Activated CD8-positive, alpha-beta memory T cell treated with anti-CD3 and anti-CD28 coated beads for 1 hour (primary cell): ENCODE measurements at places on chromosomes 3 and 15.

DNA sequence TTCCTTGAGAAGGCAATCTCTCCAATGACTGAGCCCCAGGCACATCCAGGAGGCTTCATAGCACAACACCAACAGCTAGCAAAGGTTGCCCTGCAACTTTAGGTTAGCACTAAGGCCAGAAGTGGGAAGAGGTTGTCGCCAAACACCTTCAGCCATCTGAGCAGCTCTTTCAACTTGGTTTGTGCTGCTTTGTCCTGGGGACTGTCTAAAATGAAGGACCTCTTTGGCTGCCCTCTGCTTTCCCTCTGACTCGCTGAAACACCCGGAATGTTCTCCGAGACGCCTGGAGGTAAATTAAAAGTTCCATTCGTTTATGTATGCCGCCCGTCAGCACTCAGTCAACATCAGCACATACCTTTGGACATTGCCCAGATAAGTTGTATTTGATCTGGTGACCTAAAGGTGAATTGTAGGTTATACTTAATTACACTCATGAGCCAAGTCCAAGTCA, 121.2 kb upstream of the NR2F2 start:
- DNase-seq: no peak

- DNase-seq: no peak
Observed at GRCh38 chr3:10122724-10123123, 7.2 kb downstream of the BRK1 start.

GRCh38 chr3:195095704-195096036, 175.3 kb downstream of the XXYLT1 start:
- DNase-seq: no peak

DNA sequence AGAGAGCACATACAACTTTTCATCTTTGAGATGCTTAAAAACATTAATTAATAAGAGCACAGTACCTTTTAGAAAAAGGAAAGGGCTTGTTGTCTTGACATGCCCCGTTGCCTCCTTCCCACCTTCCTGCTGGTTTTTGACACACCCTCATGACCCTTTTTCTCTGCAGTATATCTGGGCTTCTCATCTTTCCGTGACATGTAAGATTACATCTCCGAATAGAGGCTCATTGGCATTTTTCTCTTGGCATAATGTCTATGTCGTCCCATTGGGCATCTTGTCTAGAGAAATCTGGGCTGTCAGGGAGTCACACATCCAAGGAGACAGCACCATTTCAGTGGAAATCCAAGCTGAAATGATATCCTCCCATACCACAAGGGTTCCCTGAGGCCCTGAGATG, 64.1 kb downstream of the LRTM1 start:
- no peak for DNase-seq

DNA sequence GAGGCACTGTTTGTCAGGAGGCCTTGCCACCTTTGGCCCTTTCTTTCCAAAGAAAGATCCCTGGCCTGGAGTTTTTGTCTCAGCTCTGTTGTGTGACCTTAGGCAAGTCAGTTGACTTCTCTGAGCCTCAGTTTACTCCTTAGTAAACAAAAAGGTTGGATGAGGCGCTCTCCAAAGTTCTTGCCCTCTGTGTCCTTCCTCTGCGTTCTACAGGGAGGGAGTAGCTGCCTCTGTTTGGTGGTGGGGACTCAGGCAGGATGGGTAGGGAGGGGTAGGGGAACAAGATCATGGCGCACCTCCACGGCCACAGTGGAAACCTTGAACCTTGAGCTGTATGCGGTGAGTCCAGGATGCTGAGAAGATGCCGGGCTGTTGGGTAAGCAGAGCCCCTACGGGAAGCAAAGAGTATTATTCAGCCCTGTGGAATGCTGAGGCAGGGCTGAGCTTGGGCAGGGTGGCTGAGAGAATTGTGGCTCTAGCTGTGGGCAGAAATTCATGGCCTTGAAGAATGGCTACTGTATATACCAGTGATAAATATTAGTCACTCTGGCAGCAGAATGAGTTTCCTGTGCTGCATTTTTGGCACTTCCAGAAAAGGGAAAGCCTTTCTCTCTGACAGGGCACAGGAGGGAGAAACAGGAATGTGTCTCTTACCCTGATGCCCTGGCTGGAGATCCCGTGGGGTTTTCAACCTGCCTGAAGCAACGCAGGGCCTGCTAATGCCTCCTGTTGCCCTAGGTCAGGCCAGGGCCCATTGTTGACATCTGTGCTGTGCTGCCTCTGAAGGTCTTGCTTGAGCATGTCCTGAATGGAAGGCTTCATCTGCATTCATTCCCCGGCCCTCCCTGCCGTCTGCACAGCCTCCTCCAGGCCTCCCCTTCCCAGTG, 39.9 kb downstream of the SMAD3 start:
- no peak for DNase-seq

DNA sequence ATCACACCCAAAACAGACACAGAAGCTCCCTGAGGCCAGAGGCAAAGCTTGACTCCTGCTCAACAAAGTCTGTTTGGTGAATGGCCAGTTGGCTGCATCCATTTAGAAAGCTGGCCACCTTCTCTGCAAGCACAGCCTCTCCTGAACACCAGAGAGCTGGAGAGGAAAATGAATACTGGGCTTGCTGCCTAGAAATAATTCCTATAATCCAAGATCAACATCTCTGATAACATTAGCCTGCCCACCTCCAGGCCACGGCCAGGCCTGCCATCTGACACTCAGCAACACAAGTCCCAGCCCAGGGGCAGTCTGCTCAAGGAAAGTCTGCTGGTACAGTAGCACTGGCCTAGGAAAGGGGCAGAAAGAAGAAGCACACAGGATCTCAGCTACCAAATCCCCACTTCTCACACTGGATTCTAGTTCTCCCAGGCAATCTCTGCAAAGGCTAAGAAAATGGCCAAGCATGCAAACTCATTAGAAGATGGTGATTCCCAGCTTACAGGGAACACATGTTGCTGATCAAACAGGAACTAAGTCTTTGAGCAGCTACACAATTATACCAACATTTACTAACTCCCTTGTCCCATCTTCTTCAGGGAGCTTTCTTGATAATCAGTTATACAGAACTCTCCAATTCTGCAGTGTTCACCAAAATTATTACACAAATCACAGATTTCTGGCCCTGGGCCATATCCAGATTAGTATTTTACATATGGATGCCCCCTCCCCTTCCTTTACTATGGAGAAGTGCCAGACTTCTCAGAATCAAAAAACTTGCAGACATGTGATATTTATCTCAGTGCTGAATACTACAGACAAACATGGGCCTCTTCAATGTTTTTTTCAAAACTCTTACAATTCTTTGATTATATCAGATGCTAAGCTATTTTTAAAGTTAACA, 9.9 kb downstream of the TBC1D2B start:
- no peak for DNase-seq

DNA sequence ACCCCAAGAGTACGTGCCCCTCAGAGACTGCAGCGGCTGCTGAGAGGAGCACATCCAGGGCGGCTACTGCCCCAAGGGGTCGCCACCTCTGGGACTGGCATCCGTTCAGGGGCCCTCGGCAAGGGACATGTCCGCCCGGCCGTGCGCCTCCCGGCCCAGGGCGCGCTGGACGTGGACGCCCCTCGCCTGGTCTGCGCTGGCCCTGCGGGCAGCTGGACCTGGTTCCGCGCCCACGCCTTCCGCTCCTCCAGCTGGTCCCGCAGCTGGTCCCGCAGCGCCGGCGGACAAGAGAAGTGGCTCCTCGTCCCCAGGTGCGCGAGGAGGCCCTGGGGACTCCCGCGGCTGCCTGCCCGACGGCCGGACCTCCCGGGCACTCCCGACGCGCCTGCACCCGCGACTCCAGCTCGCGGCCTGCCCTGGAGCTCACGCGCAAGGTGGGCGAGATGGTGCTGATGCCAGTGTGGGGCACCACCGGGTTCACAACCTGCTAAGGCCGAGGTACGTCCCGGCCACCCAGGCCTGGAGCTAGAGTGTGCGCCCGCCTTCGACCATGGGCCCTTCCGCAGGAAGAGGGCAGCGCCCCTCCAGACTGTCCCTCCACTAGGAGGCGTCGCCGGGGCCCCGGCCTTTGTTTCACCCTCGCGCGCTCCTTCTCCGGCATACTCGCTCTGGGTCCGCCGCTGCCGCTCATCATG, 14.4 kb upstream of the GP9 start:
- no peak for DNase-seq

DNA sequence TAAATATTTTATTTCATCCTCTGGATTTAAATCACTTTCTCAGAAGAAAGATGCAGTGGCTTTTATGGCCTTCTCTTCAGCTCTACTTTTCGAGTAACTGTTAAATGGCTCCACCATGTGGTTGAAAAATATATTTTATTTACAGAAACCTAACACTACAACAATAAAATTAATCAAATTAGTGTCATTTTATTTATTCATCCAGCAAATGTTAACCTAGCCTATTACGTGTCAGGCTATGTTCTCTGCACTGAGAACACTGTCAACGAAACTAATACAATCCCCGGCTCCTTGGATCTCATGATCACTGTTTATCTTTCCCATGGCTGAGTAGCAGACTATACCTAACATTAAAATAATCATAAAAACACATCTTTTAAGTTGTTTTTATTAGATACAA, 148.0 kb upstream of the OSTN start:
- no peak for DNase-seq

DNA sequence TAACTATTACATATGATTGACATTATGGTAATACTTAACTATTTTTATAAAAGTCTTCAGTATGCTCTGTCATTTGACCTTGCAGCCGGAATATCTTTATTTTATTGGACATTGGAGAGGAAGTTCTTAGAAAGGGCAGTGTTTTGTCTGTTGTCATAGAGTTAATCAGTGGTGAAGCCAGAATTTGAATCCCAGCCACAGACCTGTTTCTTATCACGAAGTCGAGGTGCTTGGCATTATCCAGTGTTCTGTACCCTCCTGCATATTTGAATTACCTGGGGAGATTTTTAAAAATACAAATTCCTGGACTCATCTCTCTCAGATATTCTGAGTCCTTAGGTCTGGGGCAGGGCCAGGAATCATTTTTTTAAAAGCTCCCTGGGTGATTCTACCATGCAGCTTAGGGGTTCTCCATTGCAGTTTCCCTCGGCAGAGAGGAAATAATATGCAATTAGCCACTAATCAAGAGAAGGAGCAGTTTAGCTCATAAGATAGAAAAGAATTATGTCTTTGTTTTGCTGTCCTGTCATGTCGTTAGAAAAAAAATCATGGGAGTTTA, 195.6 kb upstream of the CFAP20DC start:
- DNase-seq: no peak

GRCh38 chr15:79853492-79854328, 43.1 kb downstream of the MTHFS start:
- peak; percentile 10 for DNase-seq

GRCh38 chr3:31925271-31925630, 55.8 kb downstream of the OSBPL10 start:
- DNase-seq: no peak

DNA sequence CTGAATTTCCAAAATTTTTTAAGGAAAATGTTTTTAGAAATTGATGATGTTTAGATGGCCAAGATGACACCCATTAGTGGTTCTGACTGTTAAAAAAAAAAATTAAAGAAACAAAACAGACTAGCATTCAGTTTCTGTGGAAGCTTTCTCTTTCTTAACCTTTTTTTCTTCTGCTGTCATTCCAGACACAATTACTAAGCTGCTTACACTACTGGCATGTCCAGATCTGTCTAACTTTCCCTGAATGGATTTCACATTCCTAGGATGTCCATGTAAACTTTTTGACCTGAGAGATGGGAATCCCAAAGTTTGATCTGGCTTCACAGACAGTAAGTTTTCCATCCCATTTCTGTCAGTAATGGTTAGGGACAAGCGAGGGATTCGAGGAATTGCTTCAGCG, 10.3 kb upstream of the MTMR10 start:
- no peak for DNase-seq

- DNase-seq: no peak
Observed at GRCh38 chr3:45134758-45135521, 11.2 kb downstream of the CDCP1 start.

DNA sequence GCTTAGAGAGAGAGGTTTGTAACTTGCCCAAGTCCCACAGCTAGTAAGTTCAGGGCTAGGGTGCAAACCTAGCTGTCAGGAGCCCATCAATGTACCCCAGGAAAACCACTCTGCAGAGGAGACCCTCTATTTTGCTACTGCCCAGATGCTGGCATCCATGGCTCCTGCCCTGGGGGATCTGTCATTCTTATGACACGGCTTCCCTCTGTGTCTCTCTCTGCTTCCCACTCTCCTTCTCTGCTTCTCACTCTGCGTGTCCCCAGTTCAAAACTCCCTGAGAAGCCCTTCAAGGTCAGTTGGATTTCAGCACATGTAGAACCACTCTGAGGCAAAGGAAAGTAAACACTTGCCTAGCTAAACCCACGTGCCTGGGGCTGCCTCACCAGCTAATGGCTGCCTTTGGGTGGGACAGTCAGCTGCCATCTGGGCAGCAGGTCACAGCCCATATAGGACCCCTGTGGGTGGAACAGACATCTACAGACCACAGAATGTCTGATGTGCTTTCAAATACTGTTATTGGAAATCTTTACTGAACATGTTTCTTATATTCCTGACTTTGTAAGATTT, 29.4 kb upstream of the SLCO2A1 start:
- no peak for DNase-seq

- no peak for DNase-seq
Observed at GRCh38 chr3:140285380-140285779, 350.4 kb downstream of the CLSTN2 start.

- DNase-seq: no peak
Observed at GRCh38 chr3:105866656-105867653, 1.9 kb downstream of the CBLB start.

DNA sequence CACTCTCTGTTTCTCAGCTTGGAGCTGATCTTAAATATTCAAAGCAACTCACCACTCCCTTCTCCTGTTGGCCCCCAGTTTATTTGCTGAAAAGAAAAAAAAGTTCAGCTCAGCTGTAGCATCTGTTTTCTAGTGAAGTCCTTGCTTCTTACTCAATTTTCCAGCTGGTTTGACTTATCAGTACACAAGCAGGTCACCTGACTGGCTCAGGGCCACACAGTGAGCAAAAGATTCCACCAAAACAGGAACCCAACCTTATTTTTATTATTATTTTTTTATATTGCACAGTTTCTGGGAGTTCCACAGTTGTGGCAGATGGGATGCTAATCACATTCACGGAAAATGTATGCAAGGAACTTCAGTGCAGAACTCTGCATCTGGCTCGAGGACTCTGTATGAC, 390.7 kb upstream of the RGMA start:
- DNase-seq: no peak

GRCh38 chr3:174186377-174186989, 672.7 kb upstream of the NAALADL2 start:
- no peak for DNase-seq

- DNase-seq: no peak
Observed at GRCh38 chr15:47616876-47617275, 100.4 kb upstream of the SEMA6D start.

DNA sequence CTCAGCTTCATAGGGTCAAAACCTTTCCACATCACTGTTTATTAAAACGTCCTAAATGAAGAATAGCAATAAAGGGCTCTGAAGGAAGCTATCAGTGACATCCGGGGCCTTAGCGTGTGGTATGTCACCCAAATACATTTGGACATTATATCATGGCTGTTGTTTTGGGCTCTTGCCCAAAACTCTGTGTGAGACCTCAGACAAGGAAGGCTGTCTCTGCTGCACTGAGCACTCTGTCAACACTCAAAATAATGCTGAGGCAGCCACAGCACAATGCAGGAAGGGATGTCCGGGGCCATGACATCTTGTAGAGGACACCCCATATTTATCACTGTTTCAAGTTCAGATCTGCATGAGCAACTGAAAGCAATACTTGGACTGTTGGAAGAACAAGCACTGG, 293.8 kb upstream of the WNT5A start:
- no peak for DNase-seq

- DNase-seq: no peak
Observed at GRCh38 chr15:67108122-67108961, 42.9 kb downstream of the SMAD3 start.

- no peak for DNase-seq
Observed at GRCh38 chr3:30428251-30428650, 178.2 kb upstream of the TGFBR2 start.
